Activated CD4-positive, alpha-beta T cell treated with anti-CD3 and anti-CD28 coated beads for 24 hours (primary cell): ENCODE measurements at places on chromosomes 6 and 20.

- no peak for DNase-seq
These were observed 42.4 kb upstream of the MLN start for GRCh38 chr6:33846226-33846625.

GRCh38 chr6:133503336-133503729 is 262.2 kb downstream of the EYA4 start:
- DNase-seq: no peak

GRCh38 chr6:150876598-150876997 is 11.1 kb downstream of the MTHFD1L start:
- no peak for DNase-seq

GRCh38 chr20:9072861-9073500 is 4.1 kb downstream of the PLCB4 start:
- DNase-seq: no peak

DNA sequence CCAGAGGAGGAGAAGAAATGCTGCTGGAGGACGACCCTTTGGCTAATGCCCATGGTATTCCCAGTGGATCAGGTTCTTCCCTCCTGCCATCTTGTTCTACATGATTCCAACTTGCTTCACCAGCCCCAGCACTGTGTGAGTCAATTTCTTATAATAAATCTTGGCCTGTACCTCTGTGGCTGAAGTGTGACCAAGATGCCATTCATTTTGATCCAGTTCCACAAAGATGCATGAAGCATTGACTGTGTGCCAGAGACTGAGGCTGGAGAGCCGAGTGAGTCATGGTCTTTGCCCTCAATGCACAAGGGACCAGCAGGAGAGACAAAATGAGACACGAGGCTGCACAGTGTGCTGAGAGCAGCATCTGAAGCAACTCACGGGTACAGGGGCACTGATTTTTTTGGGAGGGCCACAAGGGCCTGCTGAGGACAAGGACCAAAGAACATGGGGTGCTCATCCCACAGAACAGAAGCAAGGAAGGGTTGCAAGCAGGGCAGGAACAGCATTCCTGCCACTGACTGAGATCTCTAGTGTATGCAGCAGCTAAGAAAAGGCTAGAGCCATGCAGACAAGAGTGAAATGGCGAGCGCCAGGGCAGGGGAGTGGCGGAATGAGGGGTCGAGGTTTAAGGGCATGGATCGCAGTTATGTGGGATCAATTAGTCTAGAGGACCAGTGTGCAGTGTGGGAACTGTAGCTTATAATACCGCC is 207.0 kb downstream of the THBS2 start:
- DNase-seq: no peak

DNA sequence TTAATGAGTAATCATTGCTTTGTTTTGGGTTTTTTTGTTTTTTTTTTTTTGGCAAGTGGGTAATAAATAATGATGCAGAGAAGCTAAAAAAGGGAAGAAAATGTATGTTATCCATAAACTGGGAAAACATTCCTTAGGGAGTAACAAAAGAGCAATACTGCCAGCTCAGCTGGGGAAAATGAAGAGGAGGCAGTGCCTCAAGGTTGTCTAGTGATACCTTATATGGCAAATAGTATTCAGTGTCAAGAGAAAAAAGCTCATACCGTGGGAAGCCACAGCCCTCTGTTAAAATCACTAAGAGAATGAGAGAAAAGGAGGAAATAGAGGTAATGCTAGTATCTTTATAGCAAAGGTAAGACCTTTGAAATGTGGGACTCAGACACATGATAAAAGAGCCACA is 47.1 kb upstream of the SMLR1 start:
- DNase-seq: no peak

GRCh38 chr6:85662251-85662650 is 19.6 kb upstream of the SYNCRIP start:
- no peak for DNase-seq

- DNase-seq: no peak
These were observed 411.1 kb upstream of the HTR1E start for GRCh38 chr6:86526238-86526637.

- DNase-seq: peak; percentile 55
These were observed 171.4 kb downstream of the DTNBP1 start for GRCh38 chr6:15491255-15491985.

- DNase-seq: no peak
These were observed 30.2 kb downstream of the PANK2 start for GRCh38 chr20:3919352-3919751.

- no peak for DNase-seq
These were observed 96.7 kb upstream of the OPRM1 start for GRCh38 chr6:153942361-153942760.

DNA sequence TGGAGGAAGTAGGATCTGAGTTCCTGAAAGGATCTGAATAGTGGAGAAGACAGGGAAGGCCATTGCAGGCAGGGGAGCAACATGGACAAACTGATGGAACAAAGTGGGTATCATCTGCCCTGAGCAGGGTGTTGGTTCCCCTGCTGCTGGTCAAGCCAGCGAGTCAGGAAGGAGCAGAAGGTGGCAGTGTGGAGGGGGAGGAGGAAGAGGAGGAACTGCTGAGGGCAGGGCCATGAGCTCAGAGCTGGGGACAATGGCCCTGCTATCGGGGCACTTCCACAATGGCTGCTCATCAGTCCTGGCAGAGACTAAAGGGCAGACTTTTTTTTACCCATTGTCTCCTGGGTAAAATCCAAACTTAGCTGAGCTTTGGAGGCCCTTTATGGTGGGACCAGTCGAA is 13.6 kb downstream of the CNBD2 start:
- no peak for DNase-seq

DNA sequence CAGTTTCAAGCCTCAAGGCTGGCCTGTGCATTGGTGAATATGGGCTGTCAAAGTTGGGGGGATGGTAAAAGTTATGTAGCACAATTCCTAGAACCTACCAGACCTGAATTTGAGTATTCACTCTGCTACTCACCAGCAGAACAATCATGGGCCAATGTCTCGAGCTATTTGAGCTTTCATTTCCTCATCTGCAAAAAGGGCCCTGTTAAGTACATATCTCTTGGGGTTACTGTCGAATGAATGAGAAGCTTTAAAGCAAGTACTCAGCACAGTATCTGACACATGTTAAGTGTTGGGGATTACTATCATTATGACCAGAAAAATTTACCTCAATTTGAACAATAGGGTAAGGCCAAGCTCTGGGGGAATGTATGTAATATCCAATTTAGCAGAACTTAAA is 13.5 kb upstream of the ENPP4 start:
- no peak for DNase-seq

DNA sequence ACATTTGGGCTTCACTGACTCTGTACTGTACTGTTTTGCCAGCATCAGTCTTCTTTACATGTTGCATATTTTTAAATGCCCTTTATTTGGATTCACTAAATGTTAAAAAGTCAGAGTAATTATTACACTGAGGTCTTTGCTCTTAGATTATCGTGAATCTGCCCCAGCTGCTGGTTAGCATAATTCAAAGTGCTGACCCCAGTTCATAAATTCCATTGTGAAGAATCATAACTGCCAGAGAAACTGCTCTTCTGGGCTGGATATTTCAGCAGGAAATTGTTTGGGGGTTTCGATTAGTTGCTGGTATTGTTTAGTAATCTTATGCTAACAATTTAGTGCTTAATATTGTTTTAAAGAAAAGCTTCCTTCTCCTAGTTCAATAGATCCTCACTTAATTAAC is 682.1 kb upstream of the MAP3K7 start:
- DNase-seq: no peak

DNA sequence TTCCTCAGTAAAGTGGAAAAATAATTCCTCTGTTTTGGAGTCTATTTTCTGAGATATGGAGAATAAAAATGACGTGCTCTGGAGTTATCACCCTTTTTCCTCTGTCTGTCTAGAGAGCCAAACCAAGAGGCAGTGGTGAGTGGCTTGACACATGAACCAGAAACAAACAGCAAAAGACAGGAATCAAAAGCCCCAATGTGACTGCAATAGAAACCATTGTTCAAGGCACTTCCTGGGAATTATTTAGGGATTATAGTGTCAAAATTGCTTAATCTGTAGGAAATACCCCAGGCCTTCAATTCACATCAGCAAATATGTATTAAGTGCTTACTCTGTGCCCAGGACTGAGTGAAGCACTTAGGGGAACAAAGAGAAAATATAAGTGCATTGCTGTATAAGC is 560.4 kb upstream of the JAG1 start:
- no peak for DNase-seq

- no peak for DNase-seq
These were observed 41.0 kb downstream of the ZNF292 start for GRCh38 chr6:87196275-87196842.

- no peak for DNase-seq
These were observed 323.4 kb downstream of the SYNE1 start for GRCh38 chr6:152313542-152314482.

- no peak for DNase-seq
These were observed 1.3 kb downstream of the BLCAP start for GRCh38 chr20:37526238-37526838.

DNA sequence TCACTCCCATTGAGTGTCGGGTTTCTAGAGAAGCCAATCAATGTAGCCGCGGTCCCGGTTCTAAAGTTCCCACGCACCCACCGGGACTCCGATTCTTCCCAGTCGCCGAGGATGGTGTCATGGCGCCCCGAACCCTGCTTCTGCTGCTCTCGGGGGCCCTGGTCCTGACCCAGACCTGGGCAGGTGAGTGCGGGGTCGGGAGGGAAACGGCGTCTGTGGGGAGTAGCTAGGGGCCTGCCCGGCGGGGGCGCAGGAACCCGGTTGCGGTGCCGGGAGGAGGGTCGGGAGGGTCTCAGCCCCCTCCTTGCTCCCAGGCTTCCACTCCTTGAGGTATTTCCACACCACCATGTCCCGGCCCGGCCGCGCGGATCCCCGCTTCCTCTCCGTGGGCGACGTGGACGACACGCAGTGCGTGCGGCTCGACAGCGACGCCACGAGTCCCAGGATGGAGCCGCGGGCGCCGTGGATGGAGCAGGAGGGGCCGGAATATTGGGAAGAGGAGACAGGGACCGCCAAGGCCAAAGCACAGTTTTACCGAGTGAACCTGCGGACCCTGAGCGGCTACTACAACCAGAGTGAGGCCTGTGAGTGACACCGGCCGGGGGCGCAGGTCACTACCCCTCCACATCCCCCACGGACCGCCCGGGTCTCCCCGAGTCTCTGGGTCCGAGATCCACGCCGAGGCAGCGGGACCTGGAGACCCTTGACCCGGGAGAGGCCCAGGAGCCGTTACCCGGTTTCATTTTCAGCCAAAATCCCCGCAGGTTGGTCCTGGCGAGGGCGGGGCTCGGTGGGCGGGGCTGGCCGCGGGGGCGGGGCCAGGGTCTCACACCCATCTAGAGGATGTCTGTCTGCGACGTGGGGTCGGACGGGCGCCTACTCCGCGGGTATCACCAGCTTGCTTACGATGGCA is 35.2 kb upstream of the HLA-G start:
- peak; percentile 47 for DNase-seq

- DNase-seq: no peak
These were observed 13.1 kb downstream of the UTRN start for GRCh38 chr6:144298194-144298593.

- no peak for DNase-seq
These were observed 1.2 kb upstream of the TBXT start for GRCh38 chr6:166168616-166169548.

DNA sequence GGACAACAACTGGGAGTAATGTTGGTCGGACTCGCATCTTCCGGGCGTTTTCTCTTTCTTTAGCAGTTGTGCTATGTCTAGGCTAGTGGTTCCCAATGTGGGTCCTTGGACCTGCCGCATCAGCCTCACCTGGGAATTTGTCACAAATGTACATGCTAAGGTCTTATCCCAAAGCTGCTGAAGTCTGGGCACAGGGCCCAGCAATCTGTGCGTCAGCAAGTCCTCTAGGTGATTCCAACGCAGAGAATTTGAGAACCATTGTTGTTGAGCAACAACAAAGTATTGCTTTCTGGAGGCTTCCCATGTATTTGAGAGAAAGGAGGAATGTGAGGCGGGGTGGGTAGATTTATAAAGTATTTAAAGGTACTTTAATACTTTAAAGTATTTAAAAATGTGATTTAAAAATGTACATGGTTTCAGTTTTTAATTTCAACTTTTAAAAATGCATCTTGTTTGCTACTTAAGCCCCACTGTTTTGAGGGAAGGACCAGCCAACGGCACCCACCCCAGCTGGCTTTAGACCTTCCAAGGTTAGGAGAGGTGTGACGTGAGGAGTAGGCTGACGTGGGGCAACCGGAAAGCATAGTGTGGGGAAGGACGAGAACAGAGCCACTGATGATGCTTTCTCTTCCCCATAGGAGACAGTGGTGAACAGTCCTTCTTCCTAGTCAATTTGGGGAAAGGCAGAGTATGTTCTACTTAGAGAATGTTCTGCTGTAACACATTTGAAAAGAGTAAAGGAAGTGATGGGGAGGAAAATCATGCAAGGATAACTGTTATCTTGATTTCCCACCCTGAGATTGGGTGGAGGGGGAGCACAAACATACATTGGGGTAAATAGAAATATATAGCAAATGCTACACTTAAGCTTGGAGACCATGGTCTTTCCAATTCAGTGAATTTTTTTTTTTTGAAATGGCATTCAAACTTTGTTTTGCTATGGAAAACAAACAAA is 4.3 kb downstream of the UST start:
- no peak for DNase-seq

- no peak for DNase-seq
These were observed 15.7 kb downstream of the PXMP4 start for GRCh38 chr20:33704197-33704924.

- no peak for DNase-seq
These were observed 150.9 kb downstream of the ARID1B start for GRCh38 chr6:156928126-156928525.

- no peak for DNase-seq
These were observed 68.4 kb upstream of the PHIP start for GRCh38 chr6:79146421-79146820.

DNA sequence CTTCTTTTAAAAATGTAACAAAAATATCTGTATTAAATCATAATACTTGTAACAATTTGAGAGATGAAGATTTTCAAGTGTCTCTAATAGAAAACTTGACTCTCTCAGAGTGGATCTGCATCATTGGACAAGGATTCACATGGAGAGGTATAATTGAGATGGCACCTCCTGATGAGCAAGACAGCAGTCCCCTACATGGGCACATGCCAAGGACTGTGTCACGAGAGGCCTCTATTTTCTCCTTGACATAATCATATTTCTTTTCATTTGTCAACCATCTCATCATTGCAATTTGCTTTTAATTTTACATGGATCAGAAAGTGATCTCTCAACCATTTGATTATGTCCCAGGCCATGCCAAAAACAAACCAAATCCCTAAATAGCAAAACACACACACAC is 206.8 kb upstream of the THEMIS start:
- no peak for DNase-seq

- no peak for DNase-seq
These were observed 48.2 kb downstream of the IRF4 start for GRCh38 chr6:439641-440167.

DNA sequence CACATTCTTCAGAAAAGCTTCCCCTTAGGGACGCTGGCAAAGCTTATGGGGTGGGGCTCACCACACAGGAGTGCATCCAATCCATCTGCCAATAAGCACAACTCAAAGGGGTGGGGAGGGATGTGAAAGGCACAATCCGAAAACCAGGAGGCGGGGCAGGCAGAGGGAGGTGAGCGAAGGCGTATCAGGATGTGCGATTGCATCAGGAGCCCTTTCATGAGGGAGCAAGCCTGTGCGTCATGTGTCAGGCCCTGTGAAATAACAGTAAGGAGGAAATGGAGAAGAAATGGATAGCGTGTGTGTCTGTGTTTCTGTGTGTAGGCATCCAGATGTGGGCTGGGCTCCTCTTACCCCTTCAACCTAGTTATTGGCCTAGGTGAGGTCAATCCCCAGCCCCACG is 382.4 kb upstream of the CDH4 start:
- DNase-seq: no peak

GRCh38 chr6:159819932-159820640 is 20.0 kb downstream of the PNLDC1 start:
- DNase-seq: peak; percentile 15

- no peak for DNase-seq
These were observed 1.5 kb downstream of the TAF4 start for GRCh38 chr20:62063981-62064769.
